ENCODE measurements at places on chromosomes 1 and 21.

DNA sequence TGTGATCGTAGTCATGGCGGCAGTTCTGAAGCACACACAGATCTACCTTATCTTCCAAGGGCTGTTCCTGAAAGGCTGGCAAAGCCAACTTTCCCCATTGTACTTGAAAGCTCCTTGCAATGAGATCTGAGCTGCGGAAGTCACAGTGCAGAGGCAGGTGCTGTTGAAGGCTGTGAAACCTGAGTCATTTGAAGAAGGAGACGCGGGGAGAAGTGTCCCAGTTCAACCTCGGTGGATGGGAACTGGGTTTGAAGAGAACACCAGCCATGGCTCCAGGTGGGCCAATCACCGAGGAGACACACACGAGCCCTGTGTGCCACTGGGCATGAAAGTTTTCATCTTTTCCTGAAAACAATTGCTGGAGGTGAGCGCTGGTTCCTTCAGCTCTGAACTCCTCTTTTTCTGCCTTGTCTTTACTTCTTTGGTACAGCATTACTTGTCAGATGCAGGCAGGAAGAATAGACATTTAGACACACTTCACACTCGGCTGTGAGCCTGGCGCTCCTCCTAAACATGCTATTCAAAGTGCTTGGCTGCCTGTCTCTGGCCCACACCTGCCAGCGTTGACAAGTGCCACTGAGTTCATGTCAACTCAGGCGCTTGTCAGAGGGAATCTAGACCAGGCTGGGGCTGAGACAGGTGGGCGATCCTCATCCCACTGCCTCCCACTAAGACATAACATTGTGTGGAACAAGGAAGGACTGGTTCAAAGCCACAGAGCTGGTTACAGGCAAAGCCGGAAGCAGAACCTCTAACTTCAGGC, 25.7 kb upstream of the PDE9A start:
- no peak for DNase-seq

- DNase-seq, result no peak
Measured at GRCh38 chr1:112397841-112398240, 1.8 kb downstream of the CTTNBP2NL start.

DNA sequence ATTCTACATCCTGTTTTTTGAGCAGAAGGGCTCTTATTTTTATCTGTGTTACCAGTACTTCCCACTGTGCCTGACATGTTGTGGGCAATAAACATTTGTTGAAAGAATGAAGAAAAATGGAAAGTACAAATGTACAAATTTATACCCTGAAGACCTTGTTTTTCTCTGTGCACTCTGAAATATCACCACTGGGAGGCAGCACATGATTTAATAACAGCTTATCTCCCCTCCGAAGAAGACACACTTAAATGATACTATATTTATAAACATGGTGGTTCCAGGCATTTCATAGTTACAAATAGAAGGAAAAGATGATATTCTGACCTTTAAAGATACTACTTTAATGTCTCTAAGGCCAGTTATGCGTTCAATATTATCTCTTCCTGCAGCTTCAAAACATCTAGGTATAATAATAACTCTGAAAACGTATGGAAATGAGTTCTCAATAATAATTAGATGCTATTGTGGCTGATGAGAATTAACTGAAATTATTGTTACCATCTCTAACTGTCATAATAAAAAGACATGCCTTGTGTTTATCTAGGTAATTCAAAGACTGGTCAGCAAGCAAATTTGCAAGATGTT, 12.8 kb downstream of the DYNLT5 start:
- DNase-seq, result peak; percentile 67

- DNase-seq, result peak; percentile 99
Measured at GRCh38 chr1:244214009-244214967, 163.2 kb downstream of the ZBTB18 start.

GRCh38 chr1:197989058-197989457, 71.9 kb downstream of the LHX9 start:
- no peak for DNase-seq

GRCh38 chr1:183804916-183805841, at the start of gene RGL1:
Gene RGL1 (plus strand): TSS chr1:183805120. CDS start chr1:183805298, 178 bp downstream.
- DNase-seq, result peak; percentile 64

GRCh38 chr1:180507795-180508724, 5.7 kb upstream of the ACBD6 start:
- DNase-seq, result peak; percentile 52

DNA sequence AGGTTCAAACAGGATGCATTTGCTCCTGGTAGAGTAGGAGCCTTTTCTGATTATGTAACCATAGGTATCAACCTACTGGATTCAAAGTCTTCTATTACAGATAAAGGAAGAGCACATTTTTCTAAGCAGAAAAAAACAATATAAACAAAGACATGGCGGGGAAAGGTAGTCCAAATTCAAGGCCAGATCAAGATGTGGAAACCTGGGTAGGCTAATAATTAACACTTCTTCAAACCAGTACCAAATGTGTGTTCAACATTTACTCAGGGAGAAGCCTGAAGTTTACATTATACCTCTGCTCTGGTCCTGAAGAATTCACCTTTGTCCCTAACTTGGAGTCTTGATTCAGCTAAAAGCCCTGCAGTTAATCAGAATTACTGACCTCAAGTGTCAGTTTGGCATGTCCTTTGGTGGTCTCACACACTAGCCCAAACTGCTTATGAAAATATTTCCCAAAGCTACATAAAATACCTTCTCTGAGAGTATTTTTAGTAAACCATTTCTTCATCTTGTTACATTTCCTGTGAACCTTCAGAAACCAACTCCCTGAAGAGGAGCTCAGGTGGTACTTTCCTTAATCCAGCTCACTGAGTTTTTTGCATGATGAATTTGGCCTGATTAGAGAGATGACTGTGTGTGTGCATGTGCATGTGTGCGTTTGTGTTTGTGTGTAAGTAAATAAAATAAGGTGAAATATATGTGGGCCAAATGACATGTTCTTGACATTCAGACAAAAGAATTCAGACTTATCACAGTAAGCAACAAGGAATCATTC, 70.2 kb downstream of the TOR3A start:
- no peak for DNase-seq

DNA sequence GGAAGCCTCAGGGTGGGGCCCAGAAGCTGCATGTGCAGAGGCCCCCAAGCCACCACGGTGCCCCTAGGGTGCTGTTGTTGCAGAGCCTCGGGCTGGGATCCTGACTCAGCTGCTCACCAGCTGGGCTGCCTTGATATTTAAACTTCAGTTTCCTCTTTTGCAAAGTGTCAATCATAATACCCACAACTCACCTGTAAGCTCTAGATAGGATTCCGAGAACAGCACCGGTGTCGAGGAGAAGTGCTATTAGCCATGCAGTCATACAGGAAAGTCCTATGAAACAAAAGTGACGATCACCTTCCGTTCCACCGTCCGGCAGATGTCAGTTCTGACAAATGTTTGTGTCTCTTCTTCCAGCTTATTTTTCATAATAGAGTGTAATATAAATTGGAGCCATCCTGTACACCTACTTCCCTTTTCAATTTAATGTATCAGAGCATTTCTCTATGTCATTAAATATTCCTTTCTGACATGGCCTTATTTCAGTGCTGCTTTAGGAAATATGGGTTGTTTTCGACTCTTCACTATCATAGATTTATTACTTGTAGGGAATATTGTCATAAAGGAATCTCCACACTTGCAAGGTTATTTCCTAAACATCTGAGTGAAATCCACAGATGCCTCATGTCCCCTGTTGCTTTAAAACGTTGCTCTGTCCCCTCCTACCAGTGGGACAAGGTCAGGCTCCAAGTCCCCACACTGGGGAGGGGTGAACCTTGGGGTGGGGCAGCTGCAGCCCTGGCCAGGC, 100.8 kb downstream of the SIK1 start:
- DNase-seq, result no peak

GRCh38 chr1:193143285-193143684, 21.5 kb downstream of the CDC73 start:
- DNase-seq, result peak; percentile 37

- DNase-seq, result peak; percentile 17
Measured at GRCh38 chr1:183850852-183851251, 45.9 kb downstream of the RGL1 start.

DNA sequence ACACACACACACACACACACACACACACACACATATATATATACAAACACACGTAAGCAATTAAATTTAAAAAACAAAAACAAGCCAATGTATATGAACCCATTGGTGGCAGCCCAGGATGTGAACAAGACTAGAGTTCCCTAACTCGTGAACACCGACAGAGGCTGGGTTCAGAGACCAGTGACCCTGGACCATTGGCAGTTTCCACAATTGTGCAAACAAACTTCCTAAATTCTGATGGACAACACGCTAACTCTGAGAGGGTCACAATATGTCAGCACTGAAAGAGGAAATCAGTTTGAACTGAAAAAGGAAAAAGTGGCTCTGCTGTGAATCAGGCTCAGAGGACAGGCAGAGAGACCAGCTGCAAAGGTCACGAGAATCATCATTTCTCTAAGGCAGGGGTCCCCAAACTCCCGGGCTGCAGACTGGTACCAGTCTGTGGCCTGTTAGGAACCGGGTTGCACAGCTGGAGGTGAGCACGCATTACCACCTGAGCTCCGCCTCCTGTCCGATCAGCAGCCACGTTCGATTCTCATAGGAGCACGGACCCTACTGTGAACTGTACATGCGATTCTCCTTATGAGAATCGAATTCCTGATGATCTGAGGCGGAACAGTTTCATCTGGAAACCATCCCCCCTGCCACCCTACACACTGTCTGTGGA, 50.5 kb upstream of the ERO1B start:
- DNase-seq, result no peak

- DNase-seq, result no peak
Measured at GRCh38 chr21:44484498-44485253, 29.4 kb downstream of the LRRC3 start.

DNA sequence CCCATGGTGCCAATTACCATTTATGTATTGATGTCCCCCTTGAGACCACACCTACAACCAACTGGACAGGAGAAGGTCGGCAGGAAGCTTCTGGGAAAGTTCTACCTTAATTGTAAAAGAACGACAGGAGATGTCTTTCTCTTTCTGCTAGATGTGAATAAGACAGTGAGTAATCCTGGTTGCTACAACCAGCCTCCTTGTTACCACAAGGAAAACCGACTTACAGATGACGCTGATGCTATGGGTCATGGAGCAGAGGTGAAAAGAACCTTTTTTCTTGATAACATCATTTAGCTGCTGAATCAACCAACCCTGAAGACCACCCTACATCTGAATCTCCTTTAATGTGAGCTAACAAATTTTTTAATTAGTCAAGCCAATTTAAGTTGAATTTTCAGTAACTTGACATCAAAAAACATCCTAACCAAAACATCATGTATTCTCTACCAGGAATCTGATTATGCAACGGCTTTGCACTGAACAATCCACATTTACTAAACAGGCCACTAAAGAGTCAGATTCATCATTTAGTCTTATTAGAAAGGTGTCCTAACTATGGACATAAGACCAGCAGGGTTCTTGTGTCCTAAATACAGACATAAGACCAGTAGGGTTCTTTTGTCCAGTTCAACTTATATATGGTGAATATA, 23.0 kb downstream of the RGS2 start:
- DNase-seq, result peak; percentile 64

GRCh38 chr1:40799351-40799867, 15.8 kb downstream of the KCNQ4 start:
- peak; percentile 46 for DNase-seq

GRCh38 chr1:189656628-189657530, 820.8 kb downstream of the BRINP3 start:
- no peak for DNase-seq

DNA sequence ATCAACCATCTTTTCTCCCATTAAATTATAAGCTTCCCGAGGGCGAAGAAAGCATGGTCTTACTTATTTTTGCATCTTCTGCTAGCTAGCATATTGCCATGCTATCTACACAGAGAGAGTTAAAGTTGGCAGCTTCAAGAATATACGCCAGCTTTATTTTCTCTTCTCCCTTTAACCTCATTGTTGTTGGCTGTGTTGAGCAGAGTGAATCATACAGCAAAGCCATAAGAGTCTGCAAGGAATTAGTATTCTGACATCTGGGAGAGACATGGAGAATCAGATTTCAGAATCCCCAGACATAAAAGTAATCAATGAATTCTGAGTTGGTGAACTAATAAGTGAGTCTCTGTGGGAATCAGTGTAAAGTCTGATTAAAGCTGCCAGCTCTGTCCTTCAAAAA, 649.6 kb upstream of the PTBP2 start:
- DNase-seq, result peak; percentile 35

- DNase-seq, result peak; percentile 28
Measured at GRCh38 chr1:29912425-29912824, 676.1 kb downstream of the PTPRU start.

DNA sequence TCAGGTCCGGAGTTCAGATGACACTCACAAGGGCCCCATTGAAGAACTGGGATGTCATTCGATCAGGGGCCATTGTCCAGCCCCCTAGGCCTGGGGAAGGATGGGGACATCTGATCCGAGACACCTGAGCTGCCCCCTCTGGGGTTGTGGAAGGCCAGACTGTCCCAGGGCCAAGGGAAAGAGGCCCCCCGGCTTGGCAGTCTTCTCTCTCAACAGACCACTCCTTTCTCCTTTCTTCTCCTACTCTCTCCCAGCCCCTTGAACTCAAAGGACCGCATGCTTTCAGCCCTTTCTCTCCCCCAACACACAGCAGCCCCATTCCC, 1.1 kb downstream of the S100A1 start:
- DNase-seq, result no peak

DNA sequence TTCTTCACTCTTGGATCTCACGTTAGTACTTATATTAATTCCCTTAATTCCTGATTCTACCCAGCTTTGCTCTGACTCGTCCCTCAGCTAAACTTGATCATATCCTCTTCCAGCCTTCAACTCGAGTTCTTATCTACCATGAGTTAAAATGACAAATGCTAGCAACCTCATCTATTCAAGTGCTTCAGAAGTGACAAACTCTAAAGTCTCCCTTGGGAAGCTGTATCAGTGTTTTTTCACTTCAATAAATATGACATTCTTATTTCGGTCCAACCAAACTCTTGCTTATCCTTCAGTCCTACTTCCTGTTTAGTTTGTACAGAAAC, 75.3 kb downstream of the FOXJ3 start:
- DNase-seq, result no peak

- DNase-seq, result no peak
Measured at GRCh38 chr1:102834688-102835320, 273.5 kb downstream of the COL11A1 start.

- DNase-seq, result no peak
Measured at GRCh38 chr1:12738934-12739333, 7.1 kb upstream of the CFAP107 start.

DNA sequence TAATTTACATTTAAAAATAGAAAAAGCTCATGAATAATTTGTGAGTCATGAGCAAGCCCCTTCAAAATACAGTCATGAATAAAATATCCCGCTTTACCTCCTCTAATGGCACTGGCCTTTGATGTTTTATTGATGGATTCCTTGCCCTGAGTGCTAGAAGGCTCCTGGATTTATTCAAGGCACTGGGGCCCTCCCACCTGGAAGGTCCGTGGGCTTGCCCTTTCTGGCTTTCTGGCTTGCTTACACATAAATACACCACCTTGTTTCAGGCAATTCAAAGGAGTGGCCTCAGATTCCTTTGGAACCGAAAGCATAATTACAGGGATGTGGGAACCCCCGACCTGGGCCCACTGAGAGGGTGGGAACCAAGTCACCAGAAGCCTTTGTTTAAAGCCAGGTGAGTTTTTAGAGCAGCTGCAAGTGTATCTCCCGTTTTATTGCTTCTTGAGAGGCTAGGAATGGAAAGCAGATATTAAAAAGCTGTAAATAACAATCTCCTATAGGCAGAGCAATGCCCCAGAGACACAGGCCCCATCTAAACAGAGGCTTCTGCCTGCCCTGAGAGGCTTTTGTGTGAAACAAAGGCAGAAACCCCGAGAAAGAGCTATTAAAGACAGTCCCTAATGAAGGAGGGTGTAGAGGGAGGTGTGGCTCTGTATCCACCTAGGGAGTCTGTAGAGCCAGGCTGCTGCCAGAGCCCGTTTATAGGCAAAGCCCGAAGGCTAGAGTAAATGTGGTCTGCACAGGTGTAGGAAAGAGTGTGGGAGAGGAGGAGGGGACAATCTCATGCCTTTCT, 126.4 kb downstream of the FAM78B start:
- DNase-seq, result no peak

All from astrocyte of the spinal cord (primary cell).